H4 (cell line): ENCODE measurements at places on chromosomes 2 and 18. TPM values are rescaled to one million over a fixed set of nuclear protein-coding genes. Genes with fewer than 3 reads are reported as not detected.

The PPM1G gene
- 72.0 and 81.7 TPM in 2 replicates for total RNA-seq

The TMEM182 gene
- total RNA-seq, result 4.5 TPM in 2 replicates

The ING5 gene
- 9.1 and 21.8 TPM in 2 replicates for total RNA-seq

The SERPINB4 gene
- total RNA-seq, result not detected in 2 replicates

The MSH2 gene
- total RNA-seq, result 38.0 and 44.1 TPM in 2 replicates

The C2orf92 gene
- 0.84 and 1.6 TPM in 2 replicates for total RNA-seq

The CCL20 gene
- not detected in 2 replicates for total RNA-seq

The RAPGEF4 gene
- 0.72 and 1.7 TPM in 2 replicates for total RNA-seq

The CHRND gene
- not detected in 2 replicates for total RNA-seq

The FAP gene
- 2.1 and 3.3 TPM in 2 replicates for total RNA-seq

The SCG2 gene
- 0.62 and 1.1 TPM in 2 replicates for total RNA-seq

The ARMC9 gene
- total RNA-seq, result 34.4 and 41.9 TPM in 2 replicates

The VWC2L gene
- total RNA-seq, result not detected in 2 replicates

The C2orf72 gene
- 0.75 and 1.4 TPM in 2 replicates for total RNA-seq

The MREG gene
- total RNA-seq, result 5.5 and 8.3 TPM in 2 replicates

The CCDC68 gene
- total RNA-seq, result not detected in 2 replicates

The KCNJ13 gene
- total RNA-seq, result 0.12 TPM in 1 of 2 replicates, not detected in the other

The TUBA4B gene
- not detected in 2 replicates for total RNA-seq

The IL36G gene
- total RNA-seq, result not detected in 2 replicates

The GNAL gene
- 17.3 and 19.2 TPM in 2 replicates for total RNA-seq

The PROM2 gene
- total RNA-seq, result 0.10 and 0.35 TPM in 2 replicates

The SERPINB12 gene
- total RNA-seq, result not detected in 2 replicates

The ASB18 gene
- not detected in 2 replicates for total RNA-seq

The CFAP53 gene
- total RNA-seq, result 1.0 TPM in 1 of 2 replicates, not detected in the other

The MYCN gene
- total RNA-seq, result 0.66 TPM in 1 of 2 replicates, not detected in the other

The PARD6G gene
- total RNA-seq, result 2.3 and 6.7 TPM in 2 replicates

The CNOT11 gene
- 58.2 and 69.8 TPM in 2 replicates for total RNA-seq

The CCDC195 gene
- total RNA-seq, result not detected in 2 replicates

The TCF23 gene
- total RNA-seq, result not detected in 2 replicates
